ENCODE measurements at places on chromosomes 4 and X.

GRCh38 chr4:78667325-78667724, 108.8 kb upstream of the BMP2K start:
- DNase-seq: no peak

- DNase-seq: no peak
Observed at GRCh38 chrX:69564665-69565064, 51.2 kb upstream of the EDA start.

GRCh38 chrX:56802428-56802827, 73.4 kb downstream of the NBDY start:
- no peak for DNase-seq

DNA sequence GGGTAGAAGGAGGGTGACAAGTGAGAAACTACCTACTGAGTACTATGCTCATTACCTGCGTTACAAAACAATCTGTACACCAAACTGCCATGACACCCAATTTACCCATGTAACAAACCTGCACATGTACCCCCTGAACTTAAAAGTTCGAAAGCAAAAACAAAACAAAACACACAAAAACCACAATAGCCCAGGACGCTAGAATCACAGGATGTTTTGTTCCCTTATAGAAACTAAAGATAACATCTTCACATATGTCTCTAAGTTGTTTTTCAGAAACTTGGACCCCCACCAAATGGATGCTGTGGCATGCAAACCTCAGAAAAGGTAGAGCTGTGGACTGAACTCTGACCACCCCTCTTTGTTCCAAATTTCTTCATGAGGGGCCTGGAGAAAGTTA, 25.2 kb upstream of the PNMA5 start:
- DNase-seq: no peak

- no peak for DNase-seq
Observed at GRCh38 chrX:30495468-30495867, 82.1 kb downstream of the TASL start.

DNA sequence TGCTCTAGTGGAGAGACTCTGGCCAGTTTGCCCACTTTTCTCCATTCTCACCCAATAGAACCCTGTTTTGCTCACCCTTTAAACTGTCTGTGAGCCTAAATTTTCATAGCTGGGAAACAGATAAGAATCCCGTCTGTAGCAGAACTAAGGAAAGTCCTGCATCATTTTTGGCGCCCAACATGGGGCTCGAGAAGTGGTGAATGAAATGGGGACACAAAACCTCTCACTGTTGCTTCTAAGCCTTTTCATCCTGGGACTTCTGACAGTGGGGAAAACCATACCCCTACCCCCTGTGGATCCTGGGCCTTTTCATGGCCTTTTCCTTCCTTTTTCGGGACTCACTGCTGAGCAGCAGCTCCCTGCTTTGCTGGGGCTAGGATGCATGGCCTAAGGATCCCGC, 189.9 kb downstream of the INPP4B start:
- no peak for DNase-seq

DNA sequence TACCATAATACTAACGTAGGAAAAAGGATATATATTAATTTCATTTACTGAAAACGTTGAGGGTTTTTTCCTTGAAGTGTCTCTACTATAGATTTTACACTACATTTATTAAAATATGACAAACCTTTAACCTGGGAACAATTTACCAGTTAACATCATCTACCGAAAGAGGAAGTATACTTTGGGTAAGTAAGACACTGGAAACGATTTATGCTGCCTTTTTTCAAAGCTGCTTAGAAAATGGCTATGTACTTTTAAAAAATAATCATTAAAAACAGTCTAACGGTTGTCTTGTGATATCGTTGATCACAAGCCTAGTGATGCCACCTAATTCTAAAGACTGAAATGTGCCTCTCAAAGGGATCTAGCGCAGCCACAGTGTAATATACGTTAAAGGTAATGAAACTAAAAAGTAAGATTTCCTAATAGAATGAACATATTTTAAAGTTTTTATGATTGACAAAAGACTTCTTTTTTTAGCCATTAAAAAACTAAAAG, 50.4 kb downstream of the STX18 start:
- DNase-seq: no peak

- DNase-seq: no peak
Observed at GRCh38 chr4:78788007-78788889, 12.1 kb downstream of the BMP2K start.

GRCh38 chr4:122847931-122848330, 21.3 kb downstream of the FGF2 start:
- DNase-seq: no peak

DNA sequence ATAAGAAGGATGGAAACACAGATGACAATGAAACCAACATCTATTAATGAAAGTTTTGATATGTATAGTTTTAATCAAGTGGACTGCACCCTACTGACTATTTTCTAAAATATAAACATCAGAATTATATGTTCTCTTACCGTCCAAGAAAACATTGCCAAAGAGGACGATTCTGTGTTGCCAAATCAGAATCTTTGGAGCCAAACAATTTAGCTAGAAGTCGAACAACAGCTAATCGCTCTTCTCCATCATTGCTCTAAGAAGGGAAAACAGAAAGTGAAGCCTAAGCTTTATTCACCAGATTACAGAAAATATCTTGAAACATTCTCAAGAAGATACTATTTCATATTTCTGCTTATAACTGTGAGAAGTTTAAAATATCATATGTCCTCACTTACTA, 64.2 kb downstream of the PDS5A start:
- DNase-seq: no peak

DNA sequence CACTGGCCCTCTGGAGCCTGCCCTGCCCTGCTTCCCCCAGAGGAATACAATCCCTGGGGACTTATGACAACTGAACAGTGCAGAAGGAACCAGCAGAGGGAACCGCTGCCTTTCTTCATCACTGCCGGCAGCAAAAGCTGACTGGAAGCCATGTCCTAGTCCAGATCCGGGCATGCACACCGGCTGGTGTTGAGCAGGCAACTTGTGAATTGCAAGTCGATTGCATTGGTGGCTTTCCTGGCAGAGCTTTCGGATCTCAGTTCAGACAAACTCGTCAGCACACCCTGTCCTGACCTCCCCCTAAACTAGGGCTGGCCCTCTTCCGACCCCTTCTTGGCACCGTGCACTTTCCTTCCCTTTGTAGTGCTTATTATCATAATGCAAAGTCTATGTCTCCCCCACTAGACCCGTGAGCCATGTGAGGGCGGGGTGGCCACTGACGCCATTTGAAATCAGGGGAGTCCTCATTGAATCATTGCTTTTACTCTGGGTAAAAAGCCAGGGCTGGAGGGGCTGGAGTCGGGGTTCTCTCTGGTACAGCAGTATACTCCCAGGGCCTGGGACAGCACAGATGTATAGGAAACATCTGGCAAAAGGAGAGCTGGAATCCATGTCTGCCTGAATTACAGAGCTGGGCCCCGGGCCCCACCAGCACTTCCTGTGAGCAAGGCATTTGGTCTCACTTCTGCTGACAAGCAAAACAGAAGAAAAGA, 1.8 kb downstream of the ARHGAP4 start:
- DNase-seq: no peak

- DNase-seq: no peak
Observed at GRCh38 chr4:166003811-166004210, 130.8 kb downstream of the TLL1 start.

DNA sequence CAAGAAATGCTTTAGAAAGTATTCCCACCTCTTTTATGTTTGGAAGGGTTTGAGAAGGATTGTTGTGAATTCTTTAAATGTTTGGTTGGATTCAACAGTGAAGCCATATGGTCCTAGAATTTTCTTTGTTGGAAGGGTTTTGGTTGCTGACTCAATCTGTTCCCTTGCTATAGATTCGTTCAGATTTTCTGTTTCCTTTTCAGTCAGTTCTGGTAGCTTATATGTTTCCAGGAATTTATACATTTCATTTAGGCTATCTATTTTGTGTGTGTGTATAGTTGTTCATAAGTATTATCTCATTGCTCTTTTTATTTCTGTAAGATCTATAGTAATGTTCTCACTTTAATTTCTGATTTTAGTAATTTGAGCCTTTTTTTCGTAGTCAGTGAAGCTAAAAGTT, 114.4 kb downstream of the MSN start:
- no peak for DNase-seq

DNA sequence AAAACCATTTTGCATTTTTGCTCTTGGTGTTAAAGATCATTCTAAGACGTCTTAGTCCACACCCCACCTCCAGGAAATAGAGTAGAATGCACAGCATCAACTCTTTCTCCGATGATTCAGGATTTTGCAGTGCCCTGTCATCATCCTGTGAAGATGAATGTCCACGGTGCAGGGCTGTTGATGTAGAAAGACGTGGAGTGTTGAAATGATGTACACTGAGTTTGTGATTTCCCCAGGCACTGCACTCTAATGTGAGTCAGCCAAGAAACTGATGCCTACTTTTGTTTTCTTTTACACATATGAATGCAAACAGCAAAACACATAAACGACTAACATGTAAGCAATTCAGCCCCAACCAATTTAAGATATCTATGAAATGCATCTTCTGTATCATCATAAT, 10.5 kb downstream of the LGI2 start:
- DNase-seq: no peak

DNA sequence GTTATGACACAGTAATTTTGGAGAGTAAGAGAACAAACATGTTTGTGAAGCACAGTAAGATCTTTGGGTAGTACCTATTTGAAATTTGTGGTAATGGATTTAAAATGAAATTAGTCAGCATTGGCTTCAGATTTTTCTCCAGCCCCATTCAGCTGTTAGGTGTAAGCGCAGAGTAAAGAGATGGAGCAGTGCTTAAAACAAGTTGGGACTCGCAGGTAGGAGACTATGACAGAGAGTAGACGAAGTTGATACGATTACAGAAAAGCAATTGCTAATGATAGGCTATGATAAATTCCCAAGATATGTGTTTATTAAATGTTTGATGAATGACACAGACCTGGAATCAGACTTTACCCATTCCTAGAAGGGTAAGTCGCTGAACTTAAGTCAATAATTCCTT, 72.6 kb downstream of the CHIC2 start:
- DNase-seq: no peak

DNA sequence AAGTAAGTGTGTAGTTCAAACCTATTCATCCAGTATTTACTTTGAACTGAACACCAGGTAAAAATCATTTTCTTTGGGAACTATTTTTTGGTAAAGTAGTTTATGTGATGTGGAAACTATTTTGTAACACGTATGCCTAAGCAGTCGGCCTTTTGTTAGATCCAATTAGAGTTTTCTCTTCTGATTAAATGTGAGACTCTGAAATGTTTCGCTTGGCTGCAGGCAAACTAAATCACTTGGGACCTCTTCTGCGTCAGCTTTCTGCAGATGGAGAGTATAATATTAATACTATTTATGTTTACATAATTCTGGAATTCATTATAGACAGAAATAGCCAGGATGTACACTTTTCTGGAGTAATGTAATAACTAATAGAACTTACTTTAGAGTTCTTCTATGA, 46.9 kb downstream of the BMPR1B start:
- DNase-seq: no peak

- DNase-seq: no peak
Observed at GRCh38 chrX:150569155-150569477, 695 bp downstream of the MTM1 start.

DNA sequence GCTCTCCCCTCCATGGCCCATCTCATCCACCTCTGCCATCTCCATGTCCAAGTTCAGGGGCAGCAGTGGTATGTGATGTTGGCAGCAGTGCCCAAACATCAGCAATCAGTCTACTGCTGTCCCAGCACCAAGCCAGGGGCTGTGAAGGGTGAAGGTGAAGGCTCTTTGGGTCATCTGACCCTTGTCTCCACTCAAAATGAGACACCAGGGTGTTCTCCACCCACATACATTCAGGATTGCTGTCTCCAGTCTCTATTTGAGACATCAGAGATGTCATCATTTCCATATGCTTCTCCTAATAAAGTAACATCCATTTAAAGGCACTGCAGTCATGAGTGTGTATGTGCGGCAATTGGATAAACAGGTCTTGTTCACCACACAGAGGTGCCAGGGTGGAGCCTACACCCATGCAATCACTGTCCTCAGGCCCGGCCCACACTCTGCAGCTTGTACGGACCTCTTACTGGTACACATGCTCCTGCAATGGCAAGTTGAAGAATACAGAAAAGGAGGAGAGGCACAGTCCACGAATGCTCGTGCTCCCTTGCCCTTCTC, 22.2 kb downstream of the MAML3 start:
- no peak for DNase-seq

GRCh38 chr4:66585767-66586166, 915.5 kb upstream of the EPHA5 start:
- DNase-seq: no peak

- DNase-seq: no peak
Observed at GRCh38 chrX:77622233-77622632, 163.8 kb downstream of the ATRX start.

DNA sequence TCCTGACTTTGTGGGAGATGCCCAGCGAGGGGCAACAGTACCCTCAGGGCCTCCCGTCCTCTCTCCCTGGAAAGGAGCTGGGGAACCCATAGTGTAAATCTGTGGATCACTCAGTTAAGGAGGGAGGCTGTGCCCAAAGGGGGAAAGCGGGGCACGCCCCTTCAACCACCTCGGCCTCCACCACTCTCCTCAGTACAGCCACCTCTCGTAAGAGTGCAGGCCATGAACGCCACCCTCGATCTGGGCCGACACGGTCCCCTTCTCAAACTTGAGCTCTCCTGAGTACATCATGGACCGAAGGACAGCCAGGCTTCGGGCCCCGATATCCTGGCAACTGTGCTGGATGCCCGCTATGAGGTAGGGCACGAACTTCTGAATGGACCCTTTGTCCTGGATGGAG, 221.8 kb upstream of the ATP6AP2 start:
- no peak for DNase-seq

GRCh38 chrX:110853610-110854009, 58.0 kb upstream of the CHRDL1 start:
- no peak for DNase-seq

DNA sequence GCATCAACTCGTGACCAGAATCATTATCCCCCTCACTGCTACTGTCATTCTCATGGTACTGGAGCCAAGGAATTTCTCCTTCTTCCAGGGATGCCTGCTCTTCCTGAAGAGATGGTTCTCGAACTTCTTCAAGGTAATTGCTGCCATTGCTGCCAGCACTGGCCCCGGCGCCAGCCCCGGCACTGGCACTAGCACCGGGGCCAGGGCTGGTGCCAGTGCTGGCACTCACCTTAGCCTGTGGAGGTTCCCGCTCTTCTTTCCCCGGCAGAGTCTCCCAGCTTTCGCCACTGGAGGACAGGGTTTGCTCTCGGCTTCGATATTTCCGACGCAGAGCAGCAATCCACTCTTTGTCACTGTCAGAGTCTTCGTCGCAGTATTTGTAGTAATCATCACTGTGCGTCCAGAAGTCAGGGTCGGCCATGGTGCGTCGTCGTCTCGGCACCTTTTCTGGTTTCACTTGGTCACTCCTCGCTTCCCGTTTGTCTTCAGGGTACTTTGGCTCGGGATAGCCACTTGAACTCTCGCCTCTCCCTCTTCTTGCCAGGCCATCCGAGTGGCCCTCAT, 3.4 kb downstream of the PJA1 start:
- DNase-seq: no peak
